ENCODE measurements at places on chromosomes 1 and 21. TPM values are rescaled to one million over a fixed set of nuclear protein-coding genes. Genes with fewer than 3 reads are reported as not detected.
A peak's percentile ranks its signal among the peaks of the same experiment; 100 is the strongest.

NHLH1 gene
- 0.17 TPM for polyA plus RNA-seq

DNA sequence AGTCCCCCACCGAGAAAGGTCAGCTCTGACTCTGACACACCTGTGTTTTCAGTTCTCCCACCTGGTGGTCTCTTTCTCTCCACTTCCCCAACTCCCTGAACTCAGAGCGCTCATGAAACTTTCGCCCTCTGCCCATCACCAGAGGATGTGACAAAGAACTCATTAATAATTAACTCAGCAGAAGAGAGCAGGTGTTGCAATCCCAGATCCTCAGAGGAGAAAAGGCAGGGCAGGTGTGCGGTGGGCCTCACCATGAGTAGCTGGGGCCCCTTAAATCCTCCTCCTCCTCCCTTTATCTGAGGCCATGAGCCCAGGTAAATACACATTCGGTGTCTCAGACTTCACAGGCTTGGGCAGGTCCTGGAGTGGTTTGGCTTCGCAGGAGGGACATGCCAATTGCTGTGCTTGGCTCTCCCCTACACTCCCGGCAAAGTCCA lies 1.7 kb upstream of the LAMB3 start:
- no peaks in the 10 kb centered on the region for H3K36me3 ChIP-seq
- no peak for DNase-seq
- no peak overlapping the region for H3K27ac ChIP-seq
- H3K27me3 ChIP-seq, result peaks cover 5% of the 10 kb centered on the region
- H3K4me3 ChIP-seq, result no peak overlapping the region
- H3K4me1 ChIP-seq, result peaks cover 27% of the 10 kb centered on the region

GRCh38 chr1:81950037-81950436 lies 149.3 kb downstream of the ADGRL2 start:
- no peaks in the 10 kb centered on the region for H3K4me1 ChIP-seq
- H3K27ac ChIP-seq, result no peak overlapping the region
- no peaks in the 10 kb centered on the region for H3K27me3 ChIP-seq
- no peak overlapping the region for H3K4me3 ChIP-seq
- no peaks in the 10 kb centered on the region for H3K36me3 ChIP-seq

DNA sequence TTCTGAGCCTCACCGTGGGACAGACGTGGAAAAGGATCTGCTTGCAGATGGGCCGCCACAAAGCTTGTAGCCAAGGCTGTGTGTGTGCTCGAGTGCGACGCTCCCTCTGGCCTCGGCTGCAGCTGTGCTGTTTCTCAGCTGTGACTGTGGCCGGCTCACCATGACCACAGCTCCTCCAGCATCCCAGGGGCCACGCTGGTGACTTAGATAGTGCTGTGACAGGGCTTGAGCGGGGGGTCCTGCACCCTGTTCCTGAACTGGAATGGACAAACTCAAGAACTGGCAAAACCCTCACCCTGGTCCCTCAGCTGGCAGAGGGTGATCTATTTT lies 17.4 kb upstream of the ACTRT2 start:
- H3K27me3 ChIP-seq, result peaks cover 10% of the 10 kb centered on the region
- peak; percentile 46 for DNase-seq
- H3K4me1 ChIP-seq, result no peaks in the 10 kb centered on the region
- H3K27ac ChIP-seq, result no peak overlapping the region

Measured in spleen (tissue), 13 donors.